ELF-1 (cell line): ENCODE measurements at places on chromosomes 1 and 21.
A peak's percentile ranks its signal among the peaks of the same experiment; 100 is the strongest.

- peak; percentile 27 for DNase-seq
Measured at GRCh38 chr1:32741059-32741412, 38.5 kb upstream of the SYNC start.

DNA sequence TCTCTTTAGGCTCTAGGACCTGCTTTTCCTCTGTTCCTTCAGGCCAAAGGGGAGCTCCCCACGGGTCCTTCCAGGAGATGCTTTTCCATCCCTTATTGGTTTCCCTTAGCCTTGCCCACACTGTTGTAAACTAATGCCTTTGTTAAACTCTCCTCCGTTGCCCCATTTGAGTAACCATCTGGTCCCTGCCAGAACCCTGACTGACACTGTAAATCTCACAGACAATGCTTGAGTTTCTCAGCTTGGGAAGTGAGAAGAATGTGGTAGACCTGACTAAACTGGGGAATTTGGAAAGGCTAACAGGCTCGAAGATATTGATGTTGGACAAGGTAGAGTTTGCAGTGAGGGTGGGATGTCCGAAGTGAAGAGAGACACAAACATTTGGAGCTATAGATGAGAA lies 11.4 kb downstream of the AKNAD1 start:
- DNase-seq: no peak

- no peak for DNase-seq
Measured at GRCh38 chr1:59556802-59557548, 257.8 kb upstream of the HOOK1 start.

DNA sequence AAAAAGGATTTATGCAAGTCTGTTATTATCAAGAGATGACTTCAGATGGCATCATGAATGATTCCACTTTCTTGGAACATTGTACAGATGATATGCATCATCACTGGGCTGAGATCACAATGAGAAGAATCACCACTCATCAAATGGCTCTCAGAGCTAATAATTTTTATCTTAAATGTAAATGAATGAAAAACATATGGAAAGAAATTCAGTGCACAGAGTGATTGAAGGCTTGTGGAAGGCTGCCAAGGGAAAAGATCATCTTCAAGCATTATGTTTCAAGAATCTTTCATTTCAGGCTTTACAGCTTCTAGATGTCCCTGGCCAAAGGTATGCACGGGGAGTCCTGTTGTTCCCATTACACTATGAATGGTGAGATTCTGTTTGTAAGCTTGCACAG lies 955.7 kb downstream of the TTLL7 start:
- DNase-seq: no peak

- no peak for DNase-seq
Measured at GRCh38 chr1:93784538-93784937, 94.5 kb downstream of the DNTTIP2 start.
